ENCODE measurements at places on chromosomes 7 and 10. TPM values are rescaled to one million over a fixed set of nuclear protein-coding genes. Genes with fewer than 3 reads are reported as not detected.

MYL10 gene
- polyA plus RNA-seq: not detected

TMEM196 gene
- polyA plus RNA-seq: not detected

SLC18A3 gene
- not detected for polyA plus RNA-seq

AMZ1 gene
- polyA plus RNA-seq: not detected

ASB13 gene
- 11.4 TPM for polyA plus RNA-seq

OR2A42 gene
- polyA plus RNA-seq: 0.01 TPM

VSTM4 gene
- 1.1 TPM for polyA plus RNA-seq

HOXA3 gene
- polyA plus RNA-seq: 2.6 TPM

PSMG3 gene
- polyA plus RNA-seq: 59.1 TPM

SPDYE5 gene
- not detected for polyA plus RNA-seq

EN2 gene
- polyA plus RNA-seq: 0.16 TPM

GPR85 gene
- polyA plus RNA-seq: 0.09 TPM

- DNase-seq: no peak
These were observed 37.0 kb downstream of the WNT2 start for GRCh38 chr7:117285826-117286225.

GRCh38 chr7:70694434-70694970 lies 437.4 kb upstream of the GALNT17 start:
- DNase-seq: peak; percentile 67

- no peak for DNase-seq
These were observed 59.4 kb upstream of the CDK1 start for GRCh38 chr10:60718886-60719285.

DNA sequence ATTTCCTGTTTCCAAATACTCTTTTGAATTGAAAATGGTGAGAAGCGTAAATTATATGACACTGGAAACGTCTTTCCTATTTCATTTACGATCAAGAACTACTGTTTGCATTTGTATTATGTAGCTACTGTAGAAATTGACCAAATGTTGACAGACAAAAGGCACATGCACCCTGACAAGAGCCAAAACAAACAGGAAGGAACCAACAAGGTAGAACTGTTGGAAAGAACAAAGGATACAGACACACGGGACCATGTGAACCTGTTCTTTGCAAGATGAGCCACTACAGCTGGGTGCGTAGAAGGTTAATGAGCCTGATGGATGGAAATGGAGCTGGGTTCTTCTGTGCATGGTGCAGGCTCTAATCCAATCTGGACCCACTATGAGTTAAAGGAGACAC lies 48.4 kb upstream of the FZD8 start:
- no peak for DNase-seq

- DNase-seq: no peak
These were observed 19.5 kb downstream of the TSPAN33 start for GRCh38 chr7:129163875-129164544.

DNA sequence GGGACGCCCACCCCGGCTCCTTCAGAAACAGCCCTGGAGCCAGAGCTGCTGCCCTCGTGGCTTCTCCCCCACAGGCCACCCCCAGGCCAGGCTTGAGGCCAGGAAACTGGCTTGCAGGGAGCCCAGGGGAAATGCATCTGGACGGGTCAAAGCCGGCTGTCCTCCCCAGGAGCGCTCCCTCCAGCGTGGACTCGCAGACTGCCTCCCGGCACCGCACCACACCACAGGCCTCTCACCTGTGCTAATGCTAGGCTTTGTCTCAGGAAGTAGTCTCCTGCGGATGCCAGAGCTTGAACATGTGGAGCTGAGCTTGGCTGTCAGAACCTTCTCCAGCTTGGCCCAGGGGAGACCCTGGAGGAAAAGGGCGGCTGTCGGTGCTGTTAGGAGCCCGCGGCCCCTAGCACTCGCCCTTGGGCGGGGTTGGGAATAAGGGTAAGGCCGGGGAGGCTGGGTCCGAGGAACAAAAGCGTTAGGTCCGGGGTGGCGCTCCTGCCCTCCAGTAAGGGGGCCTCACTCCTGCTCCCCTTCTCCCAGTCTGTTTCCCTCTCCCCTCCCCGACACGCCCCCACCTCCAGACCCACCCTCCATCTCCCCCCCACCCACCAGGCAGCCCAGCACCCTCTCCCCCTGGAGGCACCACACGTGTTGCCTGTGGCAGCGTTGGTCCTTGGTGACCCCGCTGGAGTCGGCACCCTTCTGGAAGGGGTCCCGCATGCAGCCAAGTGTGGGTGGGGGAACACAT lies 21.6 kb upstream of the DRGX start:
- DNase-seq: no peak

DNA sequence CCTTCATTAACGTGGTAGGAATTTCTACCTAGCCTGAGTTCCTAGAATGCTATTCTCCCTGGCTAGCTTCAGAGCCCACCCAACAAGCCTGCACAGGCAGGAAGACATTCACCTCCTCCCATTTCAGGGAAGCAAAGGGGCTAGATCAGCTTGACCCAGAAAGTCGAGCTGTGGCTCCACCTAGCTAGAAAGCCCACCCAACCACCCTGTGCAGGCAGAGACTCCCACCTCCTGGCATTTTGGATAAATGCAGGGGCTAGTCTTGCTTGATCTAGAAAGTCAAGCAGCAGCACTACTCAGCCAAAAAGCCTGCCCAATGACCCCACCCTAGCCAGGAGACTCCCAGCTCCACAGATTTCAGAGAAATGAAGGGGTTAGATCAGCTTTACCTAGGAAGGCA lies 479.5 kb downstream of the SDK1 start:
- DNase-seq: no peak

- DNase-seq: no peak
These were observed 70.2 kb upstream of the CCDC71L start for GRCh38 chr7:106731187-106731586.

- DNase-seq: no peak
These were observed 155.5 kb downstream of the BUB3 start for GRCh38 chr10:123309731-123310130.

- no peak for DNase-seq
These were observed 618.9 kb upstream of the C7orf33 start for GRCh38 chr7:147971606-147972110.

DNA sequence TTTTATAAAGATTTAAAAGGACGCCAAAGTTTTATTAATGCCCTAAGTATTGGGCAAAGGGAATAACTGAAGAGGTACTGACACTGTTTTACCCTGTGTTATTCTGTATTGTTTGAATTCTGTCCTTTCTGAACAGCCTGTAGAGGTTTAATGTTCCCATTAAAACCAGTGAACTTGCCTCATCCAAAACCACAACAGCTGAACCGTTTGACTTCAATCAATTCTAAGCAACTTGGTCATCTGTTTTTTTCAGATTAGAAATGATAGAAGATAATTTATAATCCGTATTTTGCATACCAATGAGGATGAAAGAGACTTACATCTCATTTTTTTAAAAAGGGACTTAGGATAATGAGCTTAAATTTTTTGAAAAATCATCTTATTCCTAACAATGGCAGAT lies 40.4 kb downstream of the HACD1 start:
- DNase-seq: no peak

DNA sequence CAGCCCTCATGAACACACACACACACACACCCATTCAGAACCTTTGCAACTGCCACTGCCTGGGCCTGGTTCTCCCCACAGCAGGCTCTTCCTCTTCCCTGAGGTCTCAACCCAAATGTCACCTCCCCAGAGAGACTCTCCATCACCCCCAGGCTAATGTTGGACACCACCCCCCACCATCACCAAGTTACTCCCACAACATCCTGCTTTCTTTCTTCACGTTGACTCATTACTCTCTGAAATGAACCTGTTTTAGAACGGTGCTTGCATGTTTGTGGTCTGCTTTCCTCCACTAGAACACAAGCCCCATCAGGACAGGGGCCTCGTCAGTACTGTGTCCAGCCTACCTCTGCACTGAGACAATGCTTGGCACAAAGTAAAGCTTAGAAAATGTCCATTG lies 16.0 kb downstream of the AFAP1L2 start:
- DNase-seq: no peak

DNA sequence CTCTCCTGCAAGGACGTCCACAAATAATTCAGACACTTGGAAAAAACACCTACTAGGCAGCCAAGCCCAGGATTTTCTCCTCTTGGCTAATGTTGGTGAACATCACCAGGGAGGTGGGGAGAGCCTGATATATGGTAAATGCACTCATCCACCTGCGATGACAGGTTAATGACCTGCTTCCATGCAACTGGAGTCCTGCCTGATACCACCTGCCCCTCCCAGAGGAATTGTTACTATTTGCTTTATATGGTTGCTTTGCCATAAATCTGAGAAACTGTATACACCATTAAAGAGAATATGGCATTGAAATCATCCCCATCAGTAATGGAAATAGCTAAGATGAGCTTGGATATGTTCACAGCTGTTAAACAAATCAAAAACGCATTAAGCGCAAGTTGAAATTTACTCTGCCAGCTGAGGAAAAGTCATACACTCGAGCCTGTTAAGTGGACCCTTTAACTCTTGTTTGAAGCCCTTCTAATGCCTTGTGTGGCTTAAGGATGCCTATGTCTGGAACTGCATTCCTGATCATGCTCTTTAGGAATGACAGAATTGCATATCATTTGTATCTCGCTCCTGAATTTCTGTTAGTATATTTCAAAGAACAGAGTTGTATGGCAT lies 208.3 kb downstream of the PRPF18 start:
- DNase-seq: no peak

- peak; percentile 63 for DNase-seq
These were observed 39.2 kb upstream of the OTUD1 start for GRCh38 chr10:23399701-23400144.

- DNase-seq: no peak
These were observed 566 bp downstream of the ASNS start for GRCh38 chr7:97871659-97872024.

- DNase-seq: no peak
These were observed 489.2 kb upstream of the KCND2 start for GRCh38 chr7:119783799-119784198.

GRCh38 chr10:64733980-64734379 lies 1212.8 kb downstream of the REEP3 start:
- no peak for DNase-seq

DNA sequence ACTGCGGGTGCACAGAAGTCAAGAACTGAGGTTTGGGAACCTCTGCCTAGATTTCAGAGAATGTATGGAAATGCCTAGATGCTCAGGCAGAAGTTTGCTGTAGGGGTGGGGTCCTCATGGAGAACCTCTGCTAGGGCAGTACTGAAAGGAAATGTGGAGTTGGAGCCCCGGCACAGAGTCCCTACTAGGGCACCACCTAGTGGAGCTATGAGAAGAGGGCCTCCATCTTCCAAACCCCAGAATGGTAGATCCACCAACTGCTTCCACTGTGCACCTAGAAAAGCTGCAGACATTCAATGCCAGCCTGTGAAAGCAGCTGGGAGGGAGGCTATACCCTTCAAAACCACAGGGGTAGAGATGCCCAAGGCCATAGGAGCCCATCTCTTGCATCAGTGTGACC lies 1336.0 kb upstream of the CELF2 start:
- no peak for DNase-seq

- DNase-seq: no peak
These were observed 375.6 kb upstream of the NUPR2 start for GRCh38 chr7:56491636-56492425.

DNA sequence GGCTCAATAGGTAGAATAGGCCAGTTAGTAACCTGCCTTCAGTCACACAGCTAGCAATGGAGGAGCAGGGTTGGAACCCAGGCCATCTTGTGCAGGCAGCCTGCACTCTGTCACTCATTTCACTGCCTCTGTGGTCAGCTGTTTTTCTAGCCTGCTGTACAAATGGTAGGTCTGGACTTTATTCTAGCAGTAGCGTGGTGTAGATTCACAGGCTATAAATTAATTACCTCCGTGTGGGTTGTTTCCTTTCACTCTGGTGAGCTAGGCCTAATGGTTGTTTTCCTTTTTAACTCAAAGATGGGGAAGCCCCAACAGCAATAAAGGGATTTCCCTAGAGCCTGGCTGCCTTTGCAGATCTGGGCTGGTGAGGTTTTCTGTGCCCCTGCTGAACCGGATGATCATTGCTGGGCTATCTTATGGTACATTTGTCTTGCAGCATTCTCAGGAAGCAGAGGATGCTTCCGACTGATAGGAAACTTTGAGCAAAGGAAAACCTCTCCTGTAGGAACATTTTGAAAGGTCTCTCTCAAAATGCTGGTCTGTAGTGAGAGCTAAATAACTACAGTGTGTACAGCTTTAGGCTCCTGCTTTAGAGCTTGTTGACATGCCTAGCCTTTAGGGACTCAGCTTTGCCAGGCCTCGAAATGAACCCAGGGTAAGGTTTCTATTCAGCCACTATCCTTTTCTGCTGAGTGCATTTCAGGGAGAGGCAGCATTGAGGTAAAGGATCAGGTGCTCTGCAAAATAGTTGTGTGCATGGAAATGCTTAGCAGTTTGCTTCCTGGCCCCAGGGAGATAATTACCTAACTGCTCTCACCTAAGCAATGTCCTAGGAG lies 157.4 kb downstream of the ST7 start:
- DNase-seq: no peak

- DNase-seq: no peak
These were observed 5.4 kb downstream of the SGPL1 start for GRCh38 chr10:70820976-70821750.

GRCh38 chr7:91378131-91378530 lies 113.9 kb downstream of the FZD1 start:
- DNase-seq: no peak

DNA sequence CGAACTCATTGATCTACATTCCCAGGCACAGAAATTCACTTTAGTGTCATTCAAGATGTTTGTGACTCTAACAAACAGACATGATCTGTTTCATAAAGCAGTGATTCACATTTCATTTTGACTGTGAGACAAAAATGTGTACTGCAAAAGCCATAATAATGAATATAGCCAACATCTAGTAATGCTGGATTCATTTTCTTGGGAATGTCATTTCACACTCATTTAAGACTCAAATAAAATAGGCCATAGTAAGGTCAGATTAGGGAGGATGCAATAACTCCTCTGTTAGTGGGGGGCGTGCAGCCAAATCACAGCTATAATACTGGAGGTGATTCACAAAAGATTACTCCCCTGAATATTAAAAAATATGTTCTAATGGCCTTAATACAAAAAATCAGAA lies 566.6 kb upstream of the ZWINT start:
- no peak for DNase-seq

DNA sequence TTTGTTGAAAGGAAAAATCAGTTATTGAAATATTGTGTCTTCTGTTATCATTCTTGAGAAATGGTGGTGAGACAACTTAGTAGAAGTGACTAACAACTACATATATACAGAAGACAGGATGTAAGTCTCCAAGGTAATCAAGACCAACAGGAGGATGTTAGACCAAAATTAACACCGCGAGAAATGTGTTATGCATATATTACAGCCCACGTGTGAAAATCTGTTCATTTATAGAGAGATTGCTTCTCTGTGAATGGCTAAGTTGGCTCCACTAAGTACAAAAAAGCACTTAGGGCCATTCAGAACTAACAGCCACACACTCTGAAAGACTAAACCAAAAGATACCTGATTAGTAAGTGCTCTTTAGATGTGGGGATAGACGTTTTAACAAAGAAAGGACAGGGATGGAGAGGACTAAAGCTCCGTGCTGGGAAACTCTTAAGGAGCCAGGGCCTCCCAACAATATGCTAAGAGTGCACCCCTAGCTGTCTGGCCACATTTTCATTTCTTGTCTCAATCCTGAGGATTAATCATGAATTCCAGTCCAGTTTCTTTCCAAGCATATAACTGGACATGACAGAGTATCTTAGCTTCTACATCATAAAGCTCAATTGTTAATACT lies 26.5 kb downstream of the HDAC9 start:
- DNase-seq: no peak
